CD14-positive monocyte (primary cell): ENCODE measurements at places on chromosomes 3 and 15.

DNA sequence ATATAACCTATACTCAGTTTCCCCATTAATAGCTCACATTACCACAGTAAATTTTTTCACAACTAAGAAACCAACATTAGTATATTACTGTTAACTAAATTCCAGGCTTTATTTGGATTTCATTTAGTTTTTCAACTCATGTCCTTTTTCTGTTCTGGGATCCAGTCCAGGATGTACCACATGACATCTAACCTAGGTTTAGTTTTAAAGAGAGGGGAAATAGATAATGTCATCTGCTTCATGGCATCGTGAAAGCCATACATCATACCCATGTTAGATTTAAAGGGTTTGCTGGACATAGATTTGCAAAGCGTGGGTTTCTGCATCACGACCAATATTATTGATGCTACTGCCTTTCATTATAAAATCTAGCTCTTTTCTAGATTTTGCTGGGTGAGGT lies 33.2 kb upstream of the RPP14 start:
- no peak for DNase-seq

GRCh38 chr3:10798600-10799367 lies 17.2 kb upstream of the SLC6A11 start:
- DNase-seq: no peak

GRCh38 chr3:147675761-147676160 lies 266.6 kb downstream of the ZIC1 start:
- DNase-seq: no peak

GRCh38 chr3:8319935-8320634 lies 181.5 kb upstream of the LMCD1 start:
- DNase-seq: no peak

DNA sequence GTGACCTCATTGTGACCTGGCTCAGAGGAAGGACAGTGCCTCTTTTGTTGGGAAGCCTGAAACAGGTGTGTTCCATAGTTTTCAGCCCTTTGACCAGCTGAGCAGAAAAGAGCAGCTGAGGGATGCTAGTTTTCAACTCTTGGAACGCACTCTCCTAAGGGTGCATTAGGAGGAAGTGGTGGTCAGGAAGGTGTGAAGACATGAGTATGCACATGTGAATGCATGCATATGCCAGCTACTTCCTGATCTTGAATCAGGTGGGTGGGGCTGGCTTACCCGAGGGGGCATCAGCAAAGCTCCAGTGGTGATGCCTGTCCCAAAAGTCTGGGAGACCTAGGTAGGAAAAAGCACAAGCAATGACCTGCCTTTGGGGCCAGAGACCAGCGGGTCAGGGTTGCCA lies 23.3 kb upstream of the CEMIP start:
- DNase-seq: no peak

GRCh38 chr3:46893763-46894162 lies 16.2 kb downstream of the PTH1R start:
- DNase-seq: no peak

GRCh38 chr15:81157195-81157938 lies 23.3 kb downstream of the CFAP161 start:
- no peak for DNase-seq

DNA sequence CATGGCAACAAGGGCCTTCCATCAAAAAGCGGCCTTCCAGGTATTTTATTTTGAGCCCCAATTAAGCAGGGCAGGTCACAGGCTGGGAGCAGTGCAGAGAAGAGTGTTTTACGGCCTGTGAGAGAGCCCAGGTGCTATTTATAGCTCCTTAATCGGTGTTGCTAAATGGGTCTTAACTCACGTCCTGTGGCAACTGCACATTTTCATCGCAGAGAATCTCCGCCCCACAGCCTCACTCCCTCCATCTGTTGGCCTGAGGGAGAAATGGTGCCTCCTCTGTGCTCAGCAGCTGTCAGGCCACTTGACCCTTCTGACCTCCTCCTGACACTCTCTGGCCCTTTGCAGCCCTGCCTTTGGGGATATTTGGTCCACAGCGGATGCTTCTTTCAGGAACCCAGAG lies 58.6 kb downstream of the SPSB4 start:
- no peak for DNase-seq

GRCh38 chr3:15452961-15453360 lies 25.6 kb downstream of the EAF1 start:
- no peak for DNase-seq

DNA sequence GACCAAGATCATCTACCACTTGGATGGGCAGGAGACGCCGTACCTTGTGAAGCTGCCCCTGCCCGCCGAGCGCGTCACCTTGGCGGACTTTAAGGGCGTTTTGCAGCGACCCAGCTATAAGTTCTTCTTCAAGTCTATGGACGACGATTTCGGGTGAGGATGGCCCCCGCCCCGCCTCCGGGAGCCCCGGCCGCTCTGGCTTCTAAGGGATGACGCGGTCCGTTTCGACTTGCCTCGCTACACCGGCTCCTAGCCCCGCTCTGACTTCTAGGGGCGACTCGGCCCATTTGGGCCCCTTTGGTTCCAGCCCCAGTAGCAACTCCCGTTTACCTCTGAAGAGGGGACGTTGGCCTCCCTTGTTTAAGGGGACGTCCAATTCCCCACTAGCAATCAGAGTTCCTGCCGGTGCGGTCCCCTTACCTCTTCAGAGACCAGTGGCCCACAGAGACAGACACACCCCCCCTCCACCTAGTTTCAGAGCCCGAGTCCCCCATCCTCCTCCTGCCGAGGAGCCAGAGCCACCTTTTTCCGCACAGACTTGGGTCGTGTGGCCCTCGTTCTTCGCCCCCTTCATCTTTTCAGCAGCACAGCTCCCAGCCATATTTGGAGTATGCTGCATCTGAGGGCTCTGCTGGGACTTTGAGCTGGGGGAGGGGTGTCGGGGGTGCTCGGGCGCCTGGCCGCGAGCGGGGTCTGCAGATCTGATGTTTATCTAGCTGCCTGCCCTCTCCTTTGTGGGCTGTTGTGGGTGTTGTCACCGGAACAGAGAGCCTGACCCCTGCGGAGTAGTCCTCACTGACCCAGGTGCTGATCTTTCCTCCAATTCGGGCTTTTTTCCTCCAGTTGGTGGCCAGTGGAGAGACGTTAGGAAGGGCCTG lies 706 bp downstream of the DVL3 start:
- DNase-seq: peak; percentile 37

- DNase-seq: no peak
Observed at GRCh38 chr3:121696186-121696585, 35.5 kb upstream of the HCLS1 start.

DNA sequence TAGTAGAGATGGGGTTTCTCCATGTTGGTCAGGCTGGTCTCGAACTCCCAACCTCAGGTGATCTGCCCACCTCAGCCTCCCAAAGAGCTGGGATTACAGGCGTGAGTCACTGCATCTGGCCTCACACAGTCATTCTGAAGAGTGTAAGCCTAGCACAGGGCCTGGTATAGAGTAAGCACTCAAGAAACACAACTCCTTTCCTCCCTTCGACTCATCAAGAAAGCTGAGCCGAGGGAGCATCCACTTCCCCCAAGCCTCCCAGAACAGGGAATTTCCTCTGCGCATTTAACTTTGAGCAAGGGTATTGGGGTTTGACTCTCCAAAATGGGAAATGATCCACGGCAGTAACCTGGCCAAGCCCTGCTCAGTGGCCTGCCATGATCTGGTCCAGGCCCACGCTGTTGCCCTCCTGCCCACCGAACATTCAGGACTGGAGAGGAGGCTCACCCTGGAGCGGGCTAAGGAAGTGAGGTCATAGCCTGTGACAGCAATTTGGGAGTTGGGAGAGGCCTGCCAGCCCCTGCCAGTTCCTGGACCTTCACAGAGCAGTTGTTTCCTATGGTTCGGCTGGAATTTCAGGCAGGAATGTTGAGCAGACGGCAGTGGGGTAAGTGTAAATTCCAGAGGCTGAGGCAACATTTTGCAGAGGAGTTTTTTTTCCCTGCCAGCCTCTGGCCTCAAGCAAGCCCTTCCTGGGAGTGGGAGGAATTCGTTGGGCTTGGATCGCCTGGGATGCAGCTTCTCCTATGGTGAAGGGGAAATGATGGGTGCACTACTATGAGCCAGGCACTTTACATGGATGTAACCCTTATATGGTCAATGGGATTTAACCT lies 21.2 kb upstream of the SMAD3 start:
- DNase-seq: no peak

- no peak for DNase-seq
Observed at GRCh38 chr3:154193000-154193615, 71.9 kb downstream of the ARHGEF26 start.

DNA sequence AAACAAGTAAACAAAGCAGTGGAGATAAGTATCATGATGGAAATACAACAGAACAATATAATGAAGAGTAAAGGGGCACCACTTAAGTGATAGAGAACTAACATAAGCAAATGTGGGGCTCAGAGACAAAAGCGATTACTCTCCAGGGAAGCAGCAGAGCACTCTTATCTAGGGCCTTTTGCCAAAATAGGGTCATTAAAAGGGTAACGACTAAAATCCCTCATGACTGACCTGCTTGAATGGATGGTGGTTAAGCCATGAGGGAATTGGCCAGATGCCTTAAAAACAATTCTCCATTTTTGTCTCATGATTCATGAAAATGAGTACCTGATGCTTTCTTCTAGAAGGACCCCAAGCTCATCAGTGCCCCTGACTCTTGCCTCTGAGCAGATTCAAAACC lies 3.2 kb upstream of the SLC7A14 start:
- no peak for DNase-seq

- DNase-seq: no peak
Observed at GRCh38 chr15:88834211-88834812, 31.1 kb downstream of the ACAN start.

- DNase-seq: no peak
Observed at GRCh38 chr3:16307832-16308531, 43.0 kb downstream of the OXNAD1 start.

GRCh38 chr15:88630798-88631463 lies 7.9 kb upstream of the ISG20 start:
- no peak for DNase-seq

- DNase-seq: no peak
Observed at GRCh38 chr3:131699001-131699400, 196.2 kb upstream of the MRPL3 start.

- DNase-seq: no peak
Observed at GRCh38 chr3:42176242-42177034, 85.3 kb downstream of the TRAK1 start.

- DNase-seq: no peak
Observed at GRCh38 chr15:51181905-51182304, 87.2 kb upstream of the TNFAIP8L3 start.

- DNase-seq: no peak
Observed at GRCh38 chr3:2851835-2852234, 258.3 kb downstream of the IL5RA start.

DNA sequence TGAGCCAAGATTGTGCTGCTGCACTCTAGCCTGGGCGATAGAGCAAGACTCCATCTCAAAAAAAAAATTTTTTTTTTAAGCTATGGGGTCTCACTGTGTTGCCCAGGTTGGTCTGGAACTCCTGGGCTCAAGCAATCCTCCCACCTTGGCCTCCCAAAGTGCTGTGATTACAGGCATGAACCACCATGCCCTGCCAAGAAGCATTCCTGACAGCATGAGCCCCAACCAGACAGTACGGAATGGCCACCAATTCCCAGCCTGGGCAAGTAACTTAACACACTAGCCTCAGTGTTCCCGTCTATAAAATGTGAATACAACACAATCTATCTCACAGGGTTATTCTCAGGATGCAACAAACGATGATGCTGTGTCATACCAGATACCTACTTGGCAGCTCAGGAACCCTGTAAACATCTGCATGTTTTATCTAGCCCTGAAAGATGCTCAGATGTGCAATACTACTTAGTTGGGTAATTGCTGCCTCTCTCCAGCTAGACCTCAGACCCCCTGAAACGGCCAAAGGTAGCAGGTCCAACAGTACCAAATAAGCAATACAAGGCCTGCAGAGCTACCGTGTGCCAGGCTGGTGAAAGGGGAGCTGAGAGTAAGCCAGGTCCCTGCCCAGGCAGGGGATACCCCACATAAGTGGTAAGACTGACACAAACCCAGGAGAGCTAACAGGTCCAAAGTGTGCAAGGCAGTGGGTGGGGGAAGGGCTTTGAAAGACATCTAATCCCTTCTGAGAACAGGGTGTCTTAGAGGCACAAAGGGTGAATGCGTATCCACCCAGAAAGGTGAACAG lies 1.9 kb downstream of the TKT start:
- DNase-seq: no peak

- no peak for DNase-seq
Observed at GRCh38 chr3:136283627-136284026, 33.5 kb downstream of the PCCB start.

- DNase-seq: no peak
Observed at GRCh38 chr3:98021830-98022560, 13.1 kb downstream of the GABRR3 start.

- DNase-seq: peak; percentile 34
Observed at GRCh38 chr3:9087831-9088413, 124.7 kb upstream of the RAD18 start.

- no peak for DNase-seq
Observed at GRCh38 chr3:130504701-130505100, 12.3 kb upstream of the COL6A6 start.

- peak; percentile 28 for DNase-seq
Observed at GRCh38 chr3:16508591-16508995, 4.9 kb downstream of the RFTN1 start.

DNA sequence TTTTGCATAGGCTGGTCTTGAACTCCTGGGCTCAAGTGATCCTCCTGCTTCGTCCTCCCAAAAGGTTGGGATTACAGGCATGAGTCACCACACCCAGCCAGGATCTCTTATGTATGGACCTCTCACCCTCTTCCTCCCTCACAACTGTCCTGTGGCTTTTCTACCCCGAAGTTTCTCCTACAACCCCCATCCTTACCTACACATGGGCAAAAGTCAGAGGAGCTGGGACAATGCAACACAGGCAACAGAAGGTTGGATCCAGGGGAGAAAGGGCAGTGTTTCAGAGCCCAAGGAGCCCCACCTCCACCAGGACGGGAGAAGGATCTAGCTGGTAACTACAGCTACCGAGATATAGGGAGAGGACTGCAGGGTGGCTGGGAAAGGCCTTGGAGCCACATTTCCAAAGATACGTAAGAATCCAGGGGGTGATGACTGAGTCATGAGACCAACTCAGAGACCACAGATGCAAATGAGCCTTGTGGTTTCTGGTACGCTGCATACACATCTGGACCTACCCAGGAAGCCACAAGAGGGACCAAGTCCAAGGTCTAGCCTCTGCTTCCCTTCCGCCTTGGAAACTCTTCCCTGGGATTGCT lies 13.6 kb downstream of the IGDCC4 start:
- DNase-seq: no peak

- DNase-seq: no peak
Observed at GRCh38 chr3:127711896-127712295, 39.1 kb downstream of the ABTB1 start.

DNA sequence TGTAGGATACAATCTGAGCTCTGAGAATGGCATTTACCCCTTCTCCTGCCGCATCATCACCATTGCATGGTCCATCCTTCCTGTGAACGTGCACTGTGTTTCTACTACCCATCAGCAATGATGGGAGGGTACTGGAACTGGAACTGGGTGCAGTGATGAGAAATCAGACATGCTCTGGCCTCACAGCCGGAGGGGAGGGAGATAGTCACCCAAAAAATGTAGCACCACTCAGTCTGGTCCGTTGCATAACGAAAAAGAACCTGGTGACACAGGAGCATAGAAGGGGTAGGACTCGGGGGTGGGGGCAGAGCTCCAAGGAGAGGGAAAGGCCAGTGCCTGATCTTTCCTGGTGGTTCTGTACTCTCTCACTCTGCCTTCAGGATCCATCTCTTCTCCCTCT lies 205.0 kb downstream of the RPLP1 start:
- no peak for DNase-seq
